ENCODE measurements at places on chromosomes 7 and 10. TPM values are rescaled to one million over a fixed set of nuclear protein-coding genes. Genes with fewer than 3 reads are reported as not detected.

PRTFDC1 gene
- 26.4 TPM for total RNA-seq

- peak; percentile 80 for DNase-seq
Observed at GRCh38 chr10:75111907-75112679, 637 bp downstream of the SAMD8 start.

DNA sequence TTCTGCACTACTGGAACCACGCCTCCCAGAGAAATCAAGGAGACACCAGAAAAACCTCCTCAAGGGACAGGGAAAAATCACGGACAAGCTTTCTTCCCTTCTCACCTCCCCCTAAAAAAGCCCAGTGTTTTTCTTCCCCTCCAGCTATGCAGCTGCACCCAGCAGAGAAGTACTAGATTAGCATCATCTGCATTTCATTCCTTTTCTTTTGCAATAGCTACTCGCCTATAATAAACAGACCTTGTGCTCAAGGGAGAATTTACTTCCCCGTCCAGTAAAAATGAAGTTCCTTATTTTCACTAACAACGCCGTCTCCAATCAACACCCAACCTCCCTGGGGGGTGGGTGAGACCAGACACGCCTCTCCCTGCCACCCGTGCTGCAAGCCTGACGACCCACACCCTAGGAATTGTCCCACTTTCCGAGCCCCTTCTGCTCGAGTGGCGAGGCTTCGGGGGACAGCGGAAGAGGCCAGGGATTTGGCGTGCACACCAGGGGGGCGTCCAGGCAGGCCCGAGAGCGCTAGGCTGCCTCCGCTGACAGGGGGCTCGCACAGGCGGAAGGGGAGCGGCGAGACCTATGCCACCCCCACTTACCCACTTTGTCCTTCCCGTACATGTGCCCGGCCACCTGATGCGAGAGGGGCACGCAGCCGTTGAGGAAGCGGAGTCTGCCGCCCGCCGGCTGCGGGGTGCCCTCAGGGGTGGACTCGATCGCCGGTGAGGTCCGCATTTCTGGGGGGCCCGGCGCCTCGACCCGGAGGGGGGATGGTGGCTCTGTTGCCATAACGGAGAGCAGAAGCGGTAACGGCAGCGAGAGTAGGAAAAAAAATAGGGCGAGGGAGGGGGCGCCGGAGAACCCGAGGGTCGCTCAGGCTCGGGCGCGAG is 625 bp downstream of the IPMK start:
- DNase-seq: peak; percentile 69

KIAA1549 gene
- 4.8 TPM for total RNA-seq

AGBL3 gene
- 2.1 TPM for total RNA-seq

Data from neural progenitor cell (in vitro differentiated cells).